Mucosa of descending colon (tissue), 3 donors: ENCODE measurements at places on chromosomes 3 and 15. TPM values are rescaled to one million over a fixed set of nuclear protein-coding genes. Genes with fewer than 3 reads are reported as not detected.
A peak's percentile ranks its signal among the peaks of the same experiment; 100 is the strongest.

Gene SLC15A2
- 4.5 TPM for total RNA-seq

Gene RAD18
- total RNA-seq: 12.5 TPM

Gene GRM2
- 0.14 TPM for total RNA-seq

Gene POPDC2
- 7.1 TPM for total RNA-seq

Gene RHCG
- 0.98 TPM for total RNA-seq

Gene CTSH
- 53.8 TPM for total RNA-seq

Gene EBLN2
- 4.3 TPM for total RNA-seq

Gene PAQR9
- not detected for total RNA-seq

Gene IL16
- total RNA-seq: 8.4 TPM

Gene TRH
- total RNA-seq: not detected

DNA sequence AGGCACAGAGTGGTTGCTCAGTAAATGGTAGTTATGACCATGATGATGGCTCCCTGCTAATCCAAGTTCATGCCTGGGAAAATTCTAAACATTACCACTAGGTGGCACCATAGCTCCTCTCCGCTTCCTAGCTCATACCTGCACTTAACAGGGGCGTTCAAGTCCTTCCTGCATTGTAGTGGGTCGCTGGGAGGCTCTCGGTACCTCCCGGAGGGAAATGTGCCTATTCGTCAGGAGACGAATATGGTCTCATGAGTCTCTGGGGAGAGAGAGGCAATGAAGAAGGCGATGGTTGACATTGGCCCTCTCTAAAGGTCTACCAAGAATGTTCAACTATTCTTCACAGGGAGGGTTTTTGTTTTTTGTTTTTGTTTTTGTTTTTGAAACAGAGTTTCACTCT lies 10.9 kb downstream of the MESP1 start:
- DNase-seq: peak; percentile 82

DNA sequence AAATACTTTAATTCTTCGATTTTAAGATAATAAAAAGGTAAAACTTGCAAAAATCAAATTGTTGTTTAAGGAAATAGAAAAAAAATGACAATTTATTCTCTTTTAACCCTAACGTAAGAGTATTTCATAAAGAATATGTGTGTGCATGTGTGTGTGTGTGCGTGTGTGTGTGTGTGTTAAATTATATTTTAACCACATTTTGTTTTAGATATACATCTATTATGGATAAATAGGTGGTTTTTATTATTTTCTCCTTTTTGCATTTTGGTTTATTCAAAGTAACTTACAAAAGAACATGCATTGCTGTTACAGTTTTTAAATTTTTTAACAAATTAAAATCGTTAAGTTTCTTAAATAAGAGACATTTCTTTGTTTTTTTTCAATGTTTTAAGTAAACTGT lies 414.4 kb downstream of the NAALADL2 start:
- no peak for DNase-seq

- DNase-seq: no peak
These were observed 60.1 kb upstream of the ACTC1 start for GRCh38 chr15:34855413-34855812.

DNA sequence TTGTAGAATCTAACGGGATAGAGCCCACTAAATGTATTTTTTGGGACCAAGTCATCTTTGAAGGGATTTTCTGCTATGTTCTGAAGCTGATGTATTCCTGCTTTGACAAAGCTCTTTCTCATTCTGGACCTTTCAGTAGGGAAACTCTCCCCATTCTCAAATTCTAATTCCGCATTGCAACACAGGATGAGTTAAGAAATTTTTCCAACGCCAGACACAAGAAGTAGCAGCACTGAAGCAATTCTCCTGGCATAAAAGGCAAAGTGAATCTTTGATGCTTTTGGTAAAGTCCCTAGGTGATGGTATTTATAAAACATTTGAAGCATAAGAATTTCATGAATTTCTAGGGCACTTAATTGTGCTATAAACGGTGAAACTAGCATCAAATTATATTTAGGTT lies 76.8 kb downstream of the ZPLD1 start:
- no peak for DNase-seq

- DNase-seq: no peak
These were observed 60.1 kb downstream of the VGLL3 start for GRCh38 chr3:86930831-86931230.

- DNase-seq: no peak
These were observed 31.6 kb upstream of the GATA2 start for GRCh38 chr3:128524374-128525299.

- no peak for DNase-seq
These were observed 456.1 kb upstream of the GBE1 start for GRCh38 chr3:82217571-82217970.

DNA sequence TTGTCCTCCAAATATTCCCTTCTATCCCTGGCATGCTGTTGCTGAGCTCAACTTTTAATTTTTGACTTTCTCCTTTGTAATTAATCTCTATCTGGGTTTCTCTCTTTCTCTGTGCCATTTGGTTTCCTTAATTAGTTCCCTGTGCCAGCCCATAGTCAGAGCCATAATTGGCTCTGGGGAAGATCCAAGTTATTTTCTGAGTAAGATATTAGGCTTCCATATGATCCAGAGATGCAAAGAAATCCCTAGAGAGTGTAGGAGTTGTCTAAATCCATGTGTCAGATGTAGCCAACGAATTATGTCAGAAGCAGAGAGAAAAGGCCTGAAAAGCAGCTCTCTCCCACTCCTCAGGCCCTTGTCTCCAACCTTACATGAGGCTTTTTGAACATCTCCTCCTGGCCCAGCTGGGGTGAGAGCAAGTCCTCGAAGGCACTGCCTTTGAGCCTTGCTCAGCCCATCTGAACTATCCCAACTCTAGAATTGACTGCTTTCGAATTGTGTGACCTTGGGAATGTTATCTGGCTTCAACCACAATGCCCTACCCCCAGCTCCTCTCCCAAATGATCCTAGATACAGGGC lies 46.4 kb downstream of the MOBP start:
- no peak for DNase-seq

- DNase-seq: no peak
These were observed 151.1 kb downstream of the DOCK3 start for GRCh38 chr3:50825841-50826240.

DNA sequence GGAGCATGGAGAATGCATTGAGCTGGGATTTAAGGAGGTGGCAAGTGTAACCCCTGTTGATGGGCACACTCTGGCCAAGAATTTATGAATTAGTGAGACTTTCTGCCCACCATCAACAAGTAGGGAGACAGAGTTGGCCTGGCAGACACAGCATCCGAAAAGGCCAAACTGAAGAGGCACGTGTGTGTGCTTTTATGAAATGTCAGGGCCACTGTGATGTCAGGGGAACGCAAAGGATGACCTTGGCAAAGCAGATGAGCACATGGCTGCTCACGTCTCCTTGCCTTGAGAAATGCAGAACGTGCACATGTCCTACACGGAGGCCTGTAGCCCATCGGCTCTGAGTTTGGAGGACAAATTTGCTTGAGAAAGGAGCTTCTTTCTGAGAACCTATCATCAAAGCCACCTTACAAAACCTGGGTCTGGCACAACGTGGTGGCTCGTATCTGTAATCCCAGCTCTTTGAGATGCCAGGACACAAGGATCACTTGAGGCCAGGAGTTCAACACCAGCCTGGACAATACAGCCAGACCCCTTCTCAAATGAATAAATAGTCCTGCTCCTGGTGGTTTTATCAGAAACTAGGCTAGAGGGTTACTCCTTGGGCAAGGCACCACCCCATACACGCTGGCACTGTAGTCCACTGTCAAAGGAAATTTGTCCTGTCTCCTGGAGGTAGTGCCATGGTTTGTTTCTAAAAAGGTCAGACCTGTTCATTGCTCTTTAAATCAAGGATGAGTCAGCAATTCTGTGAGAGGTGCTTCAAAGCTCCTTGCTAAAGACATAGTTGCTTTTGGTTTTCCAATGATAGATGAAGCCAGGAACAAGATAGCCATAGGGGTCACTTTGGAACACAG lies 941 bp upstream of the SH3BP5 start:
- no peak for DNase-seq

DNA sequence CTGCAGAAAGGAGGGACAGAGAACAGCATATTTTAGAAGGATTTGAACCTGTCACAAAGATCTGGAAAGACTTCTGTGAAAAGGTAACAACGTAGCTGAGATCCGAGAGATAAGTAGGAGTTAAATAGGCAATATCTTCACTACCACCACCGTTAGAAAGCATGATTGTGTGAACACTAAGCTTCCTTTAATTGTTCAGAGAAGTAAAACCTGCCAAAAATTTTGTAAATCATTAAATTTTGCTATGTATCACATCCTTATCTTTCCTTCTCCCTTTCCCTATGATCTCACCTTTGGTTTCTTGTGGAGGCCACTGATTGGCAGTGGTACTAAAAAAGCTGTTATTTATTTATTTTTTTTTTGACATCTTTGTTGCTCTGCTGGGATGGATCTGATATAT lies 346.9 kb downstream of the NLGN1 start:
- DNase-seq: no peak

DNA sequence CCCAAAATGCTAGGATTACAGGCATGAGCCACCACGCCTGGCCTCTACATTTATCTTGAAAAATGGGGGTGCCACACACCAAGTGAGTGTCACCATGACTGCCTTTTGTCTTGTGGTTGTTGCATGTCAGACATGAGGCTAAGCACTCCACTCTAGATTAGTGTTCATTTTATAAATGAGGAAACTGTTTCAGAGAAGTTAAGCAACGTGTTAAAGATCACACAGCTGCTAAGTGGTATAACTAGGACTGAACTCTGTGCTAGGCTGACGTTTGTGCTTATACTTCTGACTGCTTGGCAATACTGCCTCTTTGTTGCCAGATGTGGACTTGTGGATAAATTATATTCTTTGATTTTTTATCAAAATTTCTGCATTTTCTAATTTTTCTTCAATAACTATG lies 50.8 kb upstream of the SMAD6 start:
- no peak for DNase-seq

DNA sequence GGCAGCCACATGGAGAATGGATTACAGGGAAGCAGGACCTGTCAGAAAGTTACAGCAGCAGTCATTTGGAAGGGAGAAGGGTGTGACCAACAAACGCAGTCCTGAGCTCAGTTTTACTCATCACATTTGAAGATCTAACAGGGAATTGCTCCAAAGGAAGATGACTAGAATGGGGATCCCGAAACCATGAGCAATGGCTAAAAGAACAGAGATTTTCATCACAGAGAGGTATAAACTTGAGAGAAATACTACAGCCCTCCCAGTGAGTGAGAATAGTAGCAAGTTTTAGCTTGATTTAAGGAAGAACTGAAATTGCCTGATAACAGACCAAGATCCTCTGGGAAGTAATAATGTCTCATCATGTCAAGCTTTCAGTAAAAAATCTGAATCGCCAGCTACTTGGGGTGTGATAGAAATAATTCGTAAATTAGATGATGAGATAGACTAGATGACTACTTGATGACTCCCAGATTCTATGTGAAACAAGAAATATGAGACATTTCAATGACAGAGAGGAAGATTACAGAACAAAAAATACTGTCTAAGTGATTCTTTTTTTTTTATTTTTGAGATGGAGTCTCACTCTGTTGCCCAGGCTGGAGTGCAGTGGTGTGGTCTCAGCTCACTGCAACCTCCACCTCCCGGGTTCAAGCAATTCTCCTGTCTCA lies 16.9 kb downstream of the CD47 start:
- DNase-seq: no peak

GRCh38 chr15:73647259-73648013 lies 14.2 kb upstream of the NPTN start:
- DNase-seq: no peak

DNA sequence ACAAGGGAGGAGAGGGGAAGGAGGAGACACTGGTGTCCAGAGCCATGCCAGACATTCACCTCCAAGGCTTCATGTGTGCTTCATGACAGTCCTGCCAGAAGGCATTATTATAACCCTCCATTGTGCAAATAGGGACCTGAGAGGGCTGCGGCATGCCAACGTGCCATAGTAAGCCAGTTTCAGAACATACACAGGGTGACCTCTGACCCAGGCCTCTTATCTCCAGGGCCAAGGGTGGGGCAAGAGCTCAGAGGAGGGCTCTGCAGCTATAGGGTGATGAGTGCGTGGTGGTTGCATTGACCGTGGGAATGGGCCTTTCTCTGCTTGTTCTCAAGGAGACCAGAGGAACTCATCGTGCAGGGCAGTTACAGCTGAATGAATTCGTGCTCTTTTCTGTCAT lies 9.7 kb upstream of the ACSBG1 start:
- no peak for DNase-seq

- DNase-seq: no peak
These were observed 26.6 kb downstream of the NEK11 start for GRCh38 chr3:131053043-131053859.

- peak; percentile 70 for DNase-seq
These were observed 4.0 kb upstream of the FAM3D start for GRCh38 chr3:58670506-58671135.

DNA sequence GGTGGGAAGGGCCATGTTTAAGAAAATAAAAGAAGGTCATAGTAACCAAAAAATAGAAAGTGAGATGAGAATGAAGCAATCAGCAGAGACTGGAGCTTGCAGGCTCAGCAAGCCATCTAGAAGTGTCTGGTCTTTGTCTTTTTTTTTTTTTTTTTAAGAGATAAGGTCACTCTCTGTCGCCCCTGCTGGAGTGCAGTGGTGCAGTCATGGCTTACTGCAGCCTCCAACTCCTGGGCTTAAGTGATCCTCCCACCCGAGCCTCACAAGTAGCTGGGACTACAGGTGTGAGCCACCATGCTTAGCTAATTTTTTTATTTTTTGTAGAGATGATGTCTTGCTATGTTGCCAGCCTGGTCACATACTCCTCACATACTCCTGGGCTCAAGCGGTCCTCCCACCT lies 36.2 kb downstream of the GXYLT2 start:
- DNase-seq: no peak
